Activated naive CD8-positive, alpha-beta T cell treated with anti-CD3 and anti-CD28 coated beads, Interleukin-2, amount 50 U/mL, for 24 hours (primary cell): ENCODE measurements at places on chromosomes 3 and 15.
A peak's percentile ranks its signal among the peaks of the same experiment; 100 is the strongest.

- no peak overlapping the region for H3K27ac ChIP-seq
- no peaks in the 10 kb centered on the region for H3K36me3 ChIP-seq
- H3K27me3 ChIP-seq = peaks cover 5% of the 10 kb centered on the region
- no peak for DNase-seq
- H3K4me1 ChIP-seq = peaks cover 8% of the 10 kb centered on the region
- no peak overlapping the region for H3K4me3 ChIP-seq
These were observed 34.9 kb downstream of the MED12L start for GRCh38 chr3:151120409-151120808.

DNA sequence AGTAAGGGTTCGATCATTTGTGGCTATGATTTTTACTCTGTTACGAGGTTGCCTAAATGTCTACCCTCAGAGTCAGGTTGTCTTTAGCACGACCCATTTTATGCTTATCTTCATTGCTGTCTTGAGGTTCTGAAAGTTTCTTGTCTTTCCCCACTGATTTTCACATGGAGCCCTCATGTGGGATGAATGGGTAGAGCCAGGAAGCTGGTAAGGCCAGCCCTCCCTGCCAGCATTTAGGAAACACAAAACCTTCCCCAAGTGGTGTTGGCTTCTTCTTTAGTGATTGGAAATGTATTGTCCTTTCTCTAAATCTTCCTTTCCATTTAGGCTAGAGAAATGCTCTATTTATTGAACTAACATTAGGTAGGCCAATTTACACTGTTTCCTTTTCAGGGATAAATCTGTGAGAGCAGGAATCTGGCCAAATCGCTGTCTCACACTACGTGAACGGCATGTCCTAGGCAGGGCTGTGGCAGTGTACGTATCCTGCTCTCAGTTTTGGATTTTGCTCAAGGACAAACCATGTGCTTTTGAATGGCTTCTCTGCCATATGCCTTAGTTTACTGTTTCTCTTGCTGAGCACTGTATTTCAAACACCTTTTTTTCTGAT is 43.7 kb downstream of the MYZAP start:
- no peaks in the 10 kb centered on the region for H3K4me1 ChIP-seq
- no peak overlapping the region for H3K27ac ChIP-seq
- no peak overlapping the region for H3K4me3 ChIP-seq
- no peak for DNase-seq

DNA sequence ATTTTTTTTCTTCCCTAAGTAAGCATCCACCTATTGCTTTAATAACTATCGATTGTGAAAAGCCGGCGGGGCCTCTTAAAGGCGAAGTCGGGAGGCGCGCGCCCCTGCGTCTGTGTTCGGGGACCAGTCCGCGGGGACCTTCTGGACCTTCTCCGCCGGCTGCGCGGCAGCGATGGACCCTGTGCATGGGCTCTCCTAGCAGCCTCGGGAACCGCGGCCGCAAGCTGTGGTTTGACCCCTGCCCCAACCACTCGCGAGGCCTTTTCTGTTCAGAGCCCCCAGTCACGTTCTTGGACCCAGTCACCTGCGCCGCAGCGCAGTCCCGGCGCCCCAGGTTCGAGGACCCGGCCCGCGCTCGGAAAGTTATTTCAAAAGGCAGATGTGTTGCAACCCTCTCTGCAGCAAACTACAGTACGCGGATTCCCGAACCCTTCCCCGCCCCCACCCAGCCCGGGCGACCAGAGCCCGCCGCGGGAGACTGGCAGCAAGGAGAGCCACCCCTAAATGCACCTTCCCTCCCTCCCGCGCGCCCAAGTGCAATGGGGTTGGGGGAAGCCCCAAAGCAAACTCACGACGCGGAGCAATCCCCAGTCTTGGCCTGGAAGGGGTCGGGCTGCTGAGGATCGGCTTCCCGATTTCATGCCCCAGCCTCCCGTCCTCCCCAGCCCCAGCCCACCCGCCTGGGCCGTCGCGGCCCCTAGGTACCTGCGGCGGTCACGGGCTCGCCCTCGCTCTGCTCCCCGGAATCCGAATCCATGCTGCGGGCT is 684 bp downstream of the TNFAIP8L3 start:
- H3K36me3 ChIP-seq = no peaks in the 10 kb centered on the region
- peak; percentile 10 for DNase-seq
- peaks cover 82% of the 10 kb centered on the region for H3K27me3 ChIP-seq
- H3K4me3 ChIP-seq = peak overlapping the region; percentile 29
- no peak overlapping the region for H3K27ac ChIP-seq

- no peak for DNase-seq
- no peak overlapping the region for H3K27ac ChIP-seq
- no peaks in the 10 kb centered on the region for H3K36me3 ChIP-seq
- peaks cover 12% of the 10 kb centered on the region for H3K4me1 ChIP-seq
These were observed 2.2 kb downstream of the GABRR3 start for GRCh38 chr3:98032904-98033303.

- no peaks in the 10 kb centered on the region for H3K27me3 ChIP-seq
- peaks cover 9% of the 10 kb centered on the region for H3K4me1 ChIP-seq
These were observed 194.7 kb downstream of the LPP start for GRCh38 chr3:188348435-188349244.

GRCh38 chr15:24662991-24663390 is 12.6 kb upstream of the NPAP1 start:
- H3K27me3 ChIP-seq = no peaks in the 10 kb centered on the region
- no peak overlapping the region for H3K27ac ChIP-seq
- H3K36me3 ChIP-seq = no peaks in the 10 kb centered on the region
- no peaks in the 10 kb centered on the region for H3K4me1 ChIP-seq

DNA sequence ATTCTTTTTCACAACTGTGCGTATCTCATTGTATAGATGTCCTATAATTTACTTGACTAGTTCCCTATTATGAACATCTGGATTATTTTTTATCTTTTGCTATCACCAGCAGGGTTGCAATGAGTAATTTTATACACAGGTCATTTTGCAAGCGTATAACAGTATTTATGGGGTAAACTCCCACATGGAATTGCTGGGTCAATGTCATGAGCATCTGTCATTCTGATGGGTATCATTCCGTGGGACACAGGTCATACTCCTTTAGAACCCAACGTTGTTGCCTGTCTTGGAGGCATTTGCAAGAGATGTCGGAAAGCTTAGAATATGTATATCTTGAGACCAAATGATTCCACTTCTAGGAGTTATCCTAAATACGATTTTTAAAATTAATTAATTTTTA is 12.9 kb downstream of the BHLHE40 start:
- H3K4me1 ChIP-seq = peaks cover 62% of the 10 kb centered on the region
- no peaks in the 10 kb centered on the region for H3K36me3 ChIP-seq

DNA sequence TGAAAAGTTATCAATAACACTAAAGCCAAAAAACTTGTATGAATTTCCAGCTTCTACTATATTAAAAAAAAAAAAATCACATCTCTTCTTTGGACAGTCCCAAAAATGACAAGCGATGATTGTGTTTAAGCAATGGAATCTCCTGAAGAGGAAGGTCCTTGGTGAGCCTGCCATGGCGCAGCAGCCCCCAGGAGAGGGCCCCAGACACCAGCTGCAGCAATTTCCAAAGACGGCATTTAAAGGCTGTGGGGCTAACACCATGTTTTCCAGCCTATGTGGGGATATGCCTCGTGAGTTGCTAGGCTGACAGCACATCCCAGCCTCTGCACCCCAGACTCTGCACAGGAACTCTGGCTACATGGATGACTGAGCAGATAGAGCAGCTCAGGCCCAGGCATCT is 14.7 kb downstream of the SKIC8 start:
- no peaks in the 10 kb centered on the region for H3K27me3 ChIP-seq
- no peak overlapping the region for H3K27ac ChIP-seq
- DNase-seq = no peak
- no peak overlapping the region for H3K4me3 ChIP-seq
- H3K4me1 ChIP-seq = peaks cover 4% of the 10 kb centered on the region

DNA sequence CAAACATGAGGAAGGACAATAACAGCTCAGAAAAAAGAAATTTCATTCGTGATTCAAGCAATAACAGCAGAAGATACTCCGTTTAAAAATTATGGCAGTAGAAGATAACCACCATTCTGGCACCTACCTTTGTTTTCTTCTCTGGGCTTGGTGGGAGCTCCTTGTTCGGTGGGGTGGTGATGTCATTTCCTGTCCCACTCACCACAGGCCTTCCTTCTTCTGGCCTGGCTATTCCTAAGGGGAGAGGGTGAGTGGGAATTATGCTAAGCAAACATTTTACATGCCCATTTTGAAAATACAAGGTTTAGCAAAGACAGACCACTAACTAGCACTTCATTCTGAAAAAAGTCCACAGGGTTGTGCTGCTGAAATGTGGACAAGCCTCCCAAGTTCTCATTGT is 74.4 kb downstream of the DHX30 start:
- peaks cover 9% of the 10 kb centered on the region for H3K36me3 ChIP-seq
- H3K27me3 ChIP-seq = no peaks in the 10 kb centered on the region
- DNase-seq = no peak

DNA sequence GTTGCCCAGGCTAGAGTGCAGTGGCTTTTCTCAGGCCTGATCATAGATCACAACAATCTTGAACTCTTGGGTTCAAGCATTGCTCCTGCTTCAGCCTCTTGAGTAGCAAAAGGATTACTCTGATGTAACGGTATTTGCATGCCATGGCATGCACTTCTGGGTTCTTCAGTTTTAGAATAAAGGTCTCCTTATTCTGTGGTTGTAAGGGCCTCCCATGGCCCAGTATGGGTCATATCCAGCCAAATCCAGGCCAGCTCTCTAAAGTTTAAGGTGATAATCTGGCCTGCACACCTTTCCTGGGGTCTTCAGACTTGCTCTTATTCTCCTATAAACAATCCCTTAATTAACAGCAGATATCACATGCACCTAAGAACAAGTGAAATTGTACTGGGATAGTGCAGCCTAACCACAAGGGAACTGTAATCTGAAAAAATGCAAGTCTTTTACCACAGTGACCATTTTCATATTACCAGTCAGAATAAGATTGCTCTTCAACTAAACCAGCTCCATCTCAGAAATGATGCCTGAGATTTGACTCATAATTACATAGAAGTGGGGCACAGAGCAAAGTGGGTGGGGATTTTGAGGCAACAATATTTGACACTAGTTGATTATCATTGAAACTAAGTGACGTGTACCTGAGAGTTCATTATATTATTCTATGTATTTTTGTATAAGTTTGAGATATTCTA is 25.4 kb downstream of the COMMD2 start:
- peaks cover 3% of the 10 kb centered on the region for H3K36me3 ChIP-seq
- H3K4me3 ChIP-seq = no peak overlapping the region
- H3K27me3 ChIP-seq = peaks cover 1% of the 10 kb centered on the region
- no peak overlapping the region for H3K27ac ChIP-seq

DNA sequence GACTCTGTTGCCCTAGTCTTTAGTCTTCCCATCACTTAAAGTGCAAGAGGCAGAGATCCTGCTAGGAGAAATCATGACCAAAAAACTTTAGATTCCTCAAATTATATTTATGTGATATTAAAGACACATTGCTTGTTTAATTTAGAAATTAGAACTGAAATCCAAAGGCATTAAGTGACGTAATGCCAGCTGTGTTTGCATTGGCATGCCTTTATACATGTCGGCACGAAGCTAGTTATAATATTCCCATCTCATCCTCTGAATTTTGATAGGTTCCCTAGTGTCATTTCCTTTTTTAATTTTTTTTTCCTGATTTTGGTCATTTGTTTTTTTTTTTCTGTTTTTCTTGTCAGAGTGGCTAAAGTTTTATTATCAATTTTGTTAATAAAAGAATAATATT is 203.5 kb upstream of the ZBTB20 start:
- no peak for DNase-seq
- no peaks in the 10 kb centered on the region for H3K27me3 ChIP-seq
- no peaks in the 10 kb centered on the region for H3K36me3 ChIP-seq
- no peak overlapping the region for H3K4me3 ChIP-seq
- H3K27ac ChIP-seq = no peak overlapping the region
- no peaks in the 10 kb centered on the region for H3K4me1 ChIP-seq

DNA sequence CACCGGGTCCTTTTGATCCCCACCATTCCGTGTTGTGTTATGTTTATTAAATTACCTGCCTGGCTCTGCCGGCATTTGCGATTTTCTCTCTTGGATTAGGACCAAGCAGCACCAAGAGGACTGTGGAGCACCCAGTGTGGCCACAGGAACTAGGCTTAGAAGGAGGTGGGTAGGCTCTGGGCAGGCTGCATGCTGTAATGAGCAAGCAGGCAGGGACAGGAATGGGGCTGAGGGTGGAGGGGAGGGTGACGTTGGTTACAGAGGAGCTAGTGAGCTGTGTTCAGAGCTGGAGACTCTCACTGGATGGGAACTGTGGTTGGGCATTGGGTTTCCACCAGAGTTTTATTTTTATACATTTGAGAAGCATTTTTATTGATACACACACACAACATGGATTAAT is 7.9 kb upstream of the SCN5A start:
- peaks cover 46% of the 10 kb centered on the region for H3K27me3 ChIP-seq
- no peak for DNase-seq
- H3K4me3 ChIP-seq = no peak overlapping the region
- peaks cover 2% of the 10 kb centered on the region for H3K4me1 ChIP-seq
- H3K36me3 ChIP-seq = no peaks in the 10 kb centered on the region
- no peak overlapping the region for H3K27ac ChIP-seq

GRCh38 chr3:8650583-8651416 is 6.2 kb upstream of the SSUH2 start:
- peaks cover 16% of the 10 kb centered on the region for H3K27me3 ChIP-seq
- no peaks in the 10 kb centered on the region for H3K36me3 ChIP-seq
- H3K27ac ChIP-seq = no peak overlapping the region
- DNase-seq = no peak

- peak overlapping the region; percentile 33 for H3K27ac ChIP-seq
- no peak overlapping the region for H3K4me3 ChIP-seq
- H3K36me3 ChIP-seq = peaks cover 5% of the 10 kb centered on the region
- DNase-seq = no peak
These were observed 86.9 kb upstream of the PRTG start for GRCh38 chr15:55829826-55830225.

- no peak overlapping the region for H3K4me3 ChIP-seq
- no peak for DNase-seq
- no peaks in the 10 kb centered on the region for H3K36me3 ChIP-seq
- H3K27me3 ChIP-seq = no peaks in the 10 kb centered on the region
- H3K4me1 ChIP-seq = no peaks in the 10 kb centered on the region
- no peak overlapping the region for H3K27ac ChIP-seq
These were observed 380.9 kb upstream of the RARB start for GRCh38 chr3:25046911-25047771.

GRCh38 chr15:25892126-25892525 is 29.0 kb upstream of the ATP10A start:
- DNase-seq = no peak
- no peaks in the 10 kb centered on the region for H3K36me3 ChIP-seq
- H3K27me3 ChIP-seq = peaks cover 10% of the 10 kb centered on the region
- H3K4me1 ChIP-seq = no peaks in the 10 kb centered on the region
- H3K4me3 ChIP-seq = no peak overlapping the region
- no peak overlapping the region for H3K27ac ChIP-seq

DNA sequence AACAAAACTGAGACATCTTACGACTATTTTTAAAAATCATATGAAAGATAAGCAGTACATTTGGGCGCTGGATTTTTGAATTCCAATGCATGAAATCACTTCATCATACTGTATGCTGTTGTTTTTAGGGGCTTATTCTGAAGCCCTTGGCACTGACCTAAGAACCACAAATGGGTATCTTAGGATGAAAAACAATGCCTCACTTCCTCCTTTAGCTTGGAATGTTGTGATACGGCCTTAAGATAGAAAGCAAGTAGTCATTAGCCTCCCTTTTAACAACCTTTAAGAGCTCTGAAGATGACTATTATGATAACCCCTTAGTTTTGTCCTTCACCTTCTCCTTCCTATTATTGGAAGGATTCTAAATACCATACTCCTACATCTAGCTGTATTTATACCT is 289.8 kb downstream of the ARPP21 start:
- DNase-seq = no peak
- H3K36me3 ChIP-seq = no peaks in the 10 kb centered on the region
- no peak overlapping the region for H3K4me3 ChIP-seq
- H3K27me3 ChIP-seq = no peaks in the 10 kb centered on the region
- no peaks in the 10 kb centered on the region for H3K4me1 ChIP-seq
